ENCODE measurements at places on chromosomes 7 and 10.

DNA sequence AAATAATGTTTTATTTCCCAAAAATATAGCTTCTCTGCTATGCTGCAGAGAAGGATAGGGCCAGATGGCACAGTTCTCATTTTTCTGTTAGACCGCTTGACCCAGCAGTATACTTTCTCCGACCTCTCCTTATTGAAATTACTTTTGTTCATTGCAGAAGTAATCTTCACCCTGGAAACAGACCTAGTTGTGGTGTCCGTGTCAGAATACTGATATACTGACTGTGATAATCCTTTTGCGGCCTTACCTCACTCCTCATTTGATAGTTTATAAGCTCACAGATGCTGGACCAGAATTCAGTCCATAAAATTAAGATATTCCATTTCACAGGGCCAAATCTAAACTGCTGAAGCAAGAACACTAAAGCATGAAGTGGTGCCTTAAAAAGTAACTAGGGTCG lies 260.6 kb upstream of the DKK1 start:
- no peak for DNase-seq

DNA sequence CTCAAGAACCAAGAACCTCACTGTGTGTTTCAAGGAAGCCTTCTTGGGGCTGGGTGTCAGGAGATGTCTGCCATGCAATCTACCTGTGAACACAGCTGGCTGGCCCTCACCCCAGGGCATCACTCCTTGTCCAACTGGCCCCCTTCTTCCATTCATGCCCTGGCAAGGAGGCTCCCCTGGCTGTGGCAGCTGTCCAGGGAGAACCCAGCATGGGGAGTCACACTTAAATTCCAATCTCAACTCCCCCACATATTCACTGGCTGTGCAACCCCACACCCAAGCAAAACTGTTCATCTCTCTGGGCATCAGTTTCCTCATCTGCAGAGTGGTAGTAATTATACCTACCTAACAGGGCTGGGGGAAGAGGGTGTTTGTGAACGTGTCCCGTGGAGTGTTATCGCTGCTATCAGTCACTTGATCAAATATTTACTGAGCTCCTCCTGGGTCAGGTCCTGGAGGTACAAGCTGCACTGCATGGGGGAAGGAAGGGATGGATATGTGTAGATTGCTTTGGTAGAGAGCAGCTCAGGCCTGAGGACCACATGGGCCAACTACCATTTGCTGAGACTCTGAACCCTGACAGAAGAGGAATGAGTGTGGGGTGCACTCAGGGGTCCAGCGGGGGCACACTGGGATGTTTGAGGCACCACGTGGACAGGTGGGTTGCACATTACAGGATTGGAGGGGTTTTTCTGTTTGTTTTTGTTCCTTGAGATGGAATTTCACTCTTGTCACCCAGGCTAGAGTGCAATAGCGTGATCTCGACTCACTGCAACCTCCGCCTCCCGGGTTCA lies 2.1 kb upstream of the GPRIN2 start:
- DNase-seq, result no peak

GRCh38 chr7:151805191-151805590 lies 71.7 kb downstream of the PRKAG2 start:
- DNase-seq, result no peak

- DNase-seq, result no peak
These were observed 286.7 kb downstream of the INHBA start for GRCh38 chr7:41416208-41416595.

DNA sequence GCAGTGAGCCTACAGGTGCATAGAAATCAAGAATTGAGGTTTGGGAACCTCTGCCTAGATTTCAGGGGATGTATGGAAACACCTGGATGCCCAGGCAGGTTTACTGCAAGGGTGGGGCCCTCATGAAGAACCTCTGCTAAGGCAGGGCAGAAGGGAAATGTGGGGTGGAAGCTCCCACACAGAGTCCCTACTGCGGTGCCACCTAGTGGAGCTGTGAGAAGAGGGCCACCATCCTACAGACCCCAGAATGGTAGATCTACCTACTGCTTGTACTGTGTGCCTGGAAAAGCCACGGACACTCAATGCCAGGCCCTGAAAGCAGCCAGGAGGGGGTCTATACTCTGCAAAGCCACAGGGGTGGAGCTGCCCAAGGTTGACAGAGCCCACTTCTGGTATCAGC lies 533.5 kb downstream of the GPAM start:
- DNase-seq, result no peak

Data from activated CD4-positive, alpha-beta T cell treated with anti-CD3 and anti-CD28 coated beads, Interleukin-2, amount 50 U/mL, for 1 hour (primary cell).